ENCODE measurements at places on chromosomes 13 and 19.

DNA sequence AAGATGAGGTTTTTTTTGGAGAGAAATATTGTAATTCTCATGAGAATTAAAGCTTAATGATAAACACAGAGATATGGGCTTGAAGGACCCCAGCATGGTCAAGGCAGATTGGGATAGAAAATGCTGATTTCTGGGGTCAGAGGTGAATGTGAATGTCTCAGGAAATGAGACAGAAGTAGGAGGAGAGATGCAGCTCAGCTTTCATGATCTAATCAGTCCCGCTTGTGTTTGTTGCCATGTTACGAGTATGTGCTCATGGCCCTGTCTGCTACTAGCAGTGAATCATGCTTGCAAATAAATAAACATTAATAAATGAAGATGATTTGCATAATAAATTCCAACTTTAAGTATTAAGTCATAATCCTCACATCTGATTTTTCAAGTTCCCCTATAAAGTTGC, 23.0 kb upstream of the NDFIP2 start:
- no peak for DNase-seq

DNA sequence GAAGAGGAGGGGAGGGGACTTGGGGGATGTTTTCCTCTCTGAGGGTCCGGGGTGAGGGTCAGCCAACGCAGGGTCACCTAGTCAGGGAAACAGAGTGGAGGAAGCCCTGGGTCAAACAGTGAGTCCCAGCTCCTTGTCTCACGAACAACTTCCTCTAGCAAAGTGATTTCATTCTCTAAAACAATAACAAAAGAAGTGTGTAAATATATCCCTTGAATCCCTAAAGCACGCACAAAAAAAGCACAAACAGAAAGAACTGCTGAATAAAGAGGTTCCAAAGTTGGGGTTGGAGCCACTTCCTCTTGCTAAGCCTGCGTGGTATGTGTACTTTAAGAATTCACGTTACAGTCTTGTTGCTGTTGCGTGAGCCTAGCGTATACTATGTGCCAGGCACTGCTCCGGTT, 1.5 kb upstream of the C5AR2 start:
- DNase-seq = no peak

- no peak for DNase-seq
Measured at GRCh38 chr19:8320564-8321066, 560 bp downstream of the NDUFA7 start.

GRCh38 chr13:66506979-66507378, 723.2 kb downstream of the PCDH9 start:
- no peak for DNase-seq

- no peak for DNase-seq
Measured at GRCh38 chr19:16721051-16721450, 1.4 kb downstream of the NWD1 start.

DNA sequence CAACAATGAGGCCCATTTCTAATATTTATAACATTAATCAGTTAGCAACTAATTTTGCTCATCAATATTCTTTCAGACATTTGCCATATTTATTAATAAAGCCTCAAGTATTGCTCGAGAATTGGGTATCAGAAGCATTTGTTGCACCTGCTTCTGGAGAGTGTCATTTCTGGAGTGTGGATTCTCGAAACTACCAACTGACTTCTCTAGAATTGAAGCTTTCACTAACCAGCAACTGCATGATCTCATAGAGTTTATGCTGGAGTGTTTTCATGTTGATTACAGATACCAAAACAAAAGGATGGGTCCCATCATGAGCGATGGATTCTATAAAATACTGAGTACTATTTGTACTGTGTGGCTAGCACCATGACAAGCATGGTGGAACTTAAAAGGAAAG, 121.0 kb upstream of the SLC7A1 start:
- DNase-seq = no peak

GRCh38 chr19:17765069-17765618, 13.9 kb downstream of the FCHO1 start:
- DNase-seq = no peak

GRCh38 chr13:45683701-45684100, 18.4 kb upstream of the CBY2 start:
- no peak for DNase-seq

GRCh38 chr13:99796175-99796819, 175.3 kb downstream of the ZIC5 start:
- DNase-seq = no peak

DNA sequence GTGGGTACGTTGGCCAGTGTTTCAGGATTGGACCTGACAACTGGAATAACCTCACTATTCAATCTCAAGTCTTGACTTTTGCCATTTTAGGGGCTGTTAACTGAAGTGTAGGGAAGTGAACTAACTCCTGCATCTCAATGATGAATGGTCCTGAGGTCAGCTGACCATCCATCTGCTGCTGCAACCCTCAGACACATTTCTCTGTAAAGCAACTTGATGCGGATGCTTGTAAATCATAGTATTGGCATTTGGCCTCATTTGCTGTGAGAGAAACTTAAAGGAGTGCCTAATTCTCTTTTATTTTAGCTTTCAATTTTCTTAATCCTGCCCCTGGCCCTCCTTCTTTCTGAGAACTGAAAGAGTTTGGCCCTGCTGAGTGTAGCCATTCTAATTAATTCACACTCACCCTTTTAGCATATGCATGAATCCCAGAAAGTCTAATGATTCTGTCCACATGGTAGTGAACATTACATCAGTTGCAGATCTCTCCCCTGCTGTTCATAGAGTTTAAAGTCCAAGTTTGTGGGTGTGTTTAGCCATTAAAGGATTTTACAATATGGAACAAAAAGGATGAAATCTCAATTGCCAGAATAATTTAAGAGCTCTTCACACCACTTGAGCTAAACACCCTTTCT, 1531.4 kb upstream of the SLC10A2 start:
- no peak for DNase-seq
